Stimulated activated CD4-positive, alpha-beta T cell treated with anti-CD3 and anti-CD28 coated beads, Interleukin-4, amount 100 ng/mL, for 4 hours (primary cell): ENCODE measurements at places on chromosomes 2 and 18.

DNA sequence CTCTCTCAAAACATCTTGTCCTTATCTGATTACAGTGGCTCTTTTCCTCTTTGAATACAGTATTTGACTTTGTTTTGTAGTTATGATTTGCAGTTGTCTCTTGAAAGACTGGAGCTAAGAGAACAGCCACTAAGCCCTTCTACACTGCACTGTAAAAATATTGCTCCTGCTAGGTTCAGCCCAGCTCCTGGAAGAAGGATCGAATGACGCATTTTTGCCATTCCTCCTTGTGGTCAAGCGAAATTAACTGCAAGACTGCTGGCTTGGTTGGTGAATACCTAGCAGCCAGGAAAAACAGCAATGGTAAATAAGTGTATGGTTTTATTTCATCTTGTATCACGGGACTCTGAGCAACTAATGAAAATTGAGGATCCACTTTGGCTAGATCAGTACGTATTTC, 407.8 kb upstream of the CDH2 start:
- no peak for DNase-seq

GRCh38 chr2:37631698-37632097, 39.7 kb downstream of the CDC42EP3 start:
- no peak for DNase-seq

GRCh38 chr2:28721601-28722191, 29.9 kb upstream of the PPP1CB start:
- DNase-seq, result no peak

DNA sequence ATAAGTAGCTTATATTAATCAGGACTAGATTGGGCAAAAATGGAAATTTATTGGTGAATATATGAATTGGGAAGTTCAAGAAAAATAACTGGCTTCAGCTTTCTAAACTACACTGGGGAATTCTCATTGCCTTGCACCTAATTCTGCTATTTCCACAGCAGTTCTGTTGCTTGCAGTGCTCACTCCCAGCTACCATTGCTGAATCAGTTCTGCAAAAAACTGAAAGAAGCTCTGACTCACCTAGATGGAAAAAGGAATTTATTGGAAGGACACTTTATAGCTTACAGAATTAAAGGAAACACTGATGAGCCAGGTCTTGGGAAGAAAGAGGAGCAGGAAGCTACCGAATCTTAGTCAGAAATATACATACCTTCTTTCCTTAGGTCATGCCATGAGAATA, 60.3 kb upstream of the ACVR1 start:
- no peak for DNase-seq

GRCh38 chr2:120203251-120204021, 19.8 kb downstream of the TMEM185B start:
- DNase-seq, result no peak

- no peak for DNase-seq
Measured at GRCh38 chr2:241853651-241854341, 4.9 kb downstream of the PDCD1 start.

GRCh38 chr2:101720732-101721131, 23.2 kb downstream of the MAP4K4 start:
- no peak for DNase-seq

GRCh38 chr2:96320728-96321622, 4.1 kb upstream of the ITPRIPL1 start:
- DNase-seq, result peak; percentile 16

- DNase-seq, result no peak
Measured at GRCh38 chr2:237222178-237222577, 136.5 kb downstream of the COPS8 start.

GRCh38 chr2:54000122-54000521, 29.3 kb upstream of the PSME4 start:
- no peak for DNase-seq

DNA sequence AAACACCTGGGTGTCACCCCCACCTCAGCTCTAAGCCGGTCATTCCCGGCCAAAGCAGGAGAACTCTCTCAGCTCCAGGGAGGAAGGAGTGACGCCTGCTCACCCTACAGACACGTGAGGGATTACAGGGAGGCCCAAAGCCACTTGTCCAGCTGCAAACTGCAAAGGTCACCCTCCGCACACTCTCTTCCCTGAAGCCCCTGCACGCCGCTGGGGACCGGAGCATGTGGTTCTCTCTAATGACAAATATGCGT, 108.0 kb upstream of the ID2 start:
- no peak for DNase-seq

GRCh38 chr2:46683541-46683940, 204.2 kb downstream of the TMEM247 start:
- no peak for DNase-seq

DNA sequence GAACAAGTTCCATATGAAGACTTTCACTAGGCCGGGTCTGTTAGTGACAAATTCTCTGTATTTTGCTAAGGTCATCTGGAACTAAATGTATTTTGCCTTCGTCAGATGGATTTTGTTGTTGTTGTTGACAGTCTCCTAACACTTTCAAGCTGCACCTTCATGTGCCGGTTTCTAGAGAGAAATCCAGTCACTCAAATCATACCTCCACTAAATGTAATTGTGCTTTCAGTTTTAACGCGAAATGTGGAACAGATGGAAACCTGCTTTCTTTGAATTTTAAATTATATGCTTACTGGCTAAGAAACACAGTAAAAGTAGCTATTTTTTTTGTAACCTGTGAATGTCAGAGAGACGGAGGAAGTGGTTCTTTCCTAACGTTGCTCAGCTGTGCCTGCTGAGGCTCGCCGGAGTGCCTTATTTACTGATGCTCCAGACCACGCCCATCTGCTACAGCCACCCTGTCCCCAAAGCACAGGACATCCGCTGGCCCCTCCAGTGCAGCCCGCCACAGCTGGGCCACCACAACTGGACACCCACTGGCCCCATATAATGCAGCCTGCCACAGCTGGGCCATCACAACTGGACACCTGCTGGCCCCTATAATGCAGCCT, 134.7 kb downstream of the PXDN start:
- no peak for DNase-seq

DNA sequence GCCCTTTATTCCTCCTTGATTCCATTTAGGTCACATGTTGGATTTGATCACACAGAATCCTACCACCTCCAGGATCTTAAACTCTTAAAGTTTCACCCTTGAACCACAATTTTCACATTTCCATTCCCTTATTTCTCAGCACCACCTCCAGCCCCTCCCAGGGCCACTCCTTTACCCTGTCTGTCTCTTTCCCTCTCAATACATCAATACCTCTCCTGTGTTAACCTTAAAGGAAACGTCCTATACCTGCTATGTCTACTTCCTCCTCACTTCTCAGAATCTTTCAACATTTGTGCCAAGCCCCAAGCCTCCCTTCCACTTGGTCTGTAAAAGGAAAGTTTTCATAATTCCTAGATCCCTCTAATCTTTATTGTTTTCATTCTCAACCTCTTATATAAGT, 158.8 kb downstream of the BAZ2B start:
- DNase-seq, result no peak

GRCh38 chr2:70116936-70117552, 29.8 kb downstream of the PCBP1 start:
- DNase-seq, result no peak

DNA sequence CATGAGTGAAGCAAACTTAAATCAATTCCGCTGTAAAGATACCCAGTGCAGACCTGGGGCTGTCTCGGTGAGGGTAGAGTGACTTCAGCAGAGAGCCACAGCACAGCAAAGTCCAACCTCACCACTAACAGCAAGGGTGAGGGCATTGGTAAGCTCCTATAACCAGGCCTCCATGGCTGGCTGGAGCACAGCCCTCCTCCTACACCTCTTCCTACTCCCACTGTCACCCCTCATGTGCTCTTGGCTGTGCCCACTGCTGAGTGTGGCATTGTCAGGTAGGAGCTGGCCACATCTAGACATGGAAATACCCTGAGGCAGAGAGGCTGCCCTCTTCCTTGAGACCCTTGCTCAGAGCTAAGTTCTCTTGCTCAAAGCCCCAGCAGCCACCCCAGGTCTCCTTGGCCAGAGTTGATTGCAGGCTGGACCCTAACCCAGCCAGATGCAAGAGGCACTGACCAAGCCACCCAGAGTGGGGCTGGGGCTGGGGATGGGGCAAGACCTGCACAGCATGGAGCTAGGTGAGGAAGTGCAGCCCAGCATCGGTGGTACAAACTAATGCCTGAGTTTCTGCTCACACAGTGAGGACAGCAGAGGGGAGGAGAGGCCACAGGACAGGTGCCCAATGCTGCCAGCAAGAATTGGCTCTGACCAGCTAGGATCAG, 77.6 kb upstream of the RAB6C start:
- no peak for DNase-seq

- peak; percentile 57 for DNase-seq
Measured at GRCh38 chr2:240021488-240022104, 3.5 kb downstream of the NDUFA10 start.

- DNase-seq, result no peak
Measured at GRCh38 chr2:50309503-50309902, 722.4 kb downstream of the NRXN1 start.

GRCh38 chr2:240921311-240921994, 15.3 kb downstream of the CROCC2 start:
- no peak for DNase-seq

- DNase-seq, result no peak
Measured at GRCh38 chr2:46248171-46248570, 49.0 kb upstream of the EPAS1 start.

DNA sequence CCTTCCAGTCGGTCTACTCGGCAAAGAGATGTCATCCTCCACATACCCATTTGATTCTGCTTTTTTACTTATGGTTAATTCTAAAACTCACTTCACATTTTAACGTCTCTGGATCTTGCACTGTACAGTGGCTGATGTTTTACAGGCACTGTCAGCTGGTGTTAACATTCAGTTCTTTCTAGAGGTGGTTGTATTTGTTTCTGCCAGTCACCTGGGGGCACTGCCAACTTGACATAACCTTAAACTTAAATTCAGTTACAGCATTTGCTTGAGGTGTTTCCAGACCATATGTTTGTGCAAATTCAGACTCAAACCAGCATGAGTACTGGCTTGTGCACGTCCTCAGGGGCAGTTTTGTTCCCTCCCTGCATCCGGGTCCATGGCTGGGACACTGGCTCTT, 5.3 kb upstream of the TMEM185B start:
- DNase-seq, result no peak

- no peak for DNase-seq
Measured at GRCh38 chr2:138298900-138299299, 202.7 kb upstream of the SPOPL start.

DNA sequence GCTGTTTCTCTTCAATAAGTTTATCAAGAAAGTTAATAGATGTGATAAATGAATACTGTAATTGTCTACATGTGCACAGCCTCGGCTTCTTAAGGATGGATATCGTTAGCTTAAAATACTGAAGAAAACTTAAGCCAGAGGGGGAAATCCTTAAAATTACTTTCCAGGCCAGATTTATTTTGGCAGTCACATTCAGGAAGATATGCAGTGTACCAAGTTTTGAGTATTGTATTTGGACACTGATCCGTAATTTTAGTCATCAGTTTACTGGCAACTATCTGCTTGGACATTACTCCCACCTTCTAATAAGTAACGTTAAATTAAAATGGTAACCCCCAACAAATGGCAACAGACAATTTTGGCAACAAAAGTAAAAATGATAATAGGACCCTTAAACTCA, 770.0 kb upstream of the ZEB2 start:
- no peak for DNase-seq

DNA sequence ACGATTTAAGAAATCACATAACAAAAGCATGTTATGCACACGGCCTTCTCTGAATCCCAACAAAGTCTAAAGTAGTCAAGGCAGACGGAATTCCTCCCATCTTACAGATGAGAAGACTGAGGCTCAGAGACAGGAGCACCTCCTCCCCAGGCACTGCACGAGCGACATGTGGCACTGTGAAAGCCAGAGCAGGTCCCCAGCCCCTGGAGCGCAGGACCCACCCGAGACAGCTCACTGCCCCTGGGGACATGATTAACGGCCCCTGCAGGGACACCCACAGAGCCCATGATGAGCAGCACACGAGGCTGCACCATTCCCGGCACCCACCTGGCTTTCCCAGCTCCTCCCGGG, 53.6 kb downstream of the EIPR1 start:
- DNase-seq, result no peak

- DNase-seq, result no peak
Measured at GRCh38 chr2:199692489-199692888, 158.5 kb downstream of the FTCDNL1 start.

DNA sequence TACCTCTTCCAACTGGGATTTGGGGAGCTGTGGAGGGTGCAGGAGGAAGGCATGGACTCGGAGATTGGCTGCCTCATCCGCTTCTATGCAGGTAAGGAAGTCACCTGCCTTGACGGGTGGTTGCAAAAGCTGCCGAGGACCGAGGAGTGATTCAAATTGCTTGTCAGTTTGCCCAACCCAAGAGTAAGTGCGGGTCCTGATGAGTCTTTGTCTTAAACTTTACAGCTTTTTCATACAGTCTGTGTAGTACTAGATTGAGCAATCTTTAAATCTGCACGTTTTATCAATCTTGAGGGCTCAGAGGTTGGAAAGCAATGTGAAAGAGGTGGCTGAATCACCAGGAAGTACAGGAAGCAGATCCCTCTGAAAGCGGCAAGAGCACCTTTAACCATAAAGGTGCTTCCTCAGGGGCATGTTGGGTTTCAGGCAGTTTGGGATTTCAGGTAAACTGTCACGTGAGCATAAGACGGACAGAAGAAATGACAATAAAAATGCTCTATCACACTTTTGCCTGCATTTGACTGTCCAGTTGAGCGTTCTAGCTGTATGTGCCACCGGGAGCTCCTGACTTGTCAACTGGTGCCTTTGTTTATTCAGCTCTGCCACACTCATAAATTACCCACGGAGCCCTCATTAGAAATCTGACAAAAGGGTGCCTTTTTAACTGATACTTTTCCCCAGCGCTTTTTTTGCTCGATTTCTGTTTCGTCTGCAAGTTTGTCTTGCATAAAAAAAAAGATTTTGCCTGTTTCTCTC, 2.0 kb downstream of the PHLPP1 start:
- DNase-seq, result no peak

- no peak for DNase-seq
Measured at GRCh38 chr2:70580352-70580751, 26.7 kb upstream of the TGFA start.

- DNase-seq, result no peak
Measured at GRCh38 chr18:10049747-10050146, 135.9 kb downstream of the VAPA start.

GRCh38 chr2:190308031-190308430, 11.6 kb downstream of the HIBCH start:
- DNase-seq, result no peak

GRCh38 chr2:237466211-237466610, 20.8 kb upstream of the MLPH start:
- no peak for DNase-seq

DNA sequence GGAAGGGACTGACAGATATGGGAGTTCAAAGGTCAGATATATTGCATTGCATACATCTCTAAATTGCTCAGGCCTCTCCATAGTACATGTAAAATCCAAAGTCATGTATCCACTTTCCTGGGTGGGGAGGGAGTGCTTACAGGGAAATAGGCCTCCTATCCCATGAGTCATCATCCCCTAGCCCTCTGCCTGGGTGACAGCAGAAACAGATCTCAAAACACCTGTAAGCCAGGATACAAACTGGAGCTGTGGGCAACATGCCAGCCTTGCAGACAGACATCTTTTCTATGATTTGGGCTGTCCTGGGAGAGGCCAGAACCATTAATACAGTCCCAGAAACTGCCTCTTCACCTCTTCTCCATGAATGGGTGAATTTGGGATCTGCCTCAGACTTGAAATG, 4.8 kb downstream of the ALK start:
- DNase-seq, result no peak

- no peak for DNase-seq
Measured at GRCh38 chr18:77528872-77529271, 279.2 kb downstream of the GALR1 start.
